ENCODE measurements at places on chromosomes 7 and 10. TPM values are rescaled to one million over a fixed set of nuclear protein-coding genes. Genes with fewer than 3 reads are reported as not detected.

DNA sequence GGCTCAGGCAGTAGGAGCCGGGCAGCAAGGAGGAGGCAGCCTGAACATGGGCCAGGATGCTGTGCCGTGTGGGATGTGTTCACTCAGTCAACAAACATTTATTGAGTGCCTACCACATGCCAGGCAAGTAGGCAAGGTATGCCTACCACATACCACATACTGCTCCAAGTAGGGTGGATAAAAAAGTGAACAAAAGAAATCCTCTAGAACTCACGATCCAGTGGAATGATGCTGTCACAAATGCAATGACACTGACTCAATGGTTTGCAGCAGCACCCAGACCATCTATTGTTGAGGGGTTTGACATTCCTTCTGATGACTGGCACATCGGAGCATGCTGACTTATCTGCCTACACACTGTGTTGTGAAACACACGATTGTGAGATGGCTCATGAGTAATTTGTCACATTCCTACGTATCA, 413.5 kb downstream of the NRG3 start:
- no peak overlapping the region for H3K27ac ChIP-seq
- no peak for DNase-seq
- H3K4me1 ChIP-seq: no peaks in the 10 kb centered on the region

STOX1 gene
- total RNA-seq: 0.74 TPM

DNA sequence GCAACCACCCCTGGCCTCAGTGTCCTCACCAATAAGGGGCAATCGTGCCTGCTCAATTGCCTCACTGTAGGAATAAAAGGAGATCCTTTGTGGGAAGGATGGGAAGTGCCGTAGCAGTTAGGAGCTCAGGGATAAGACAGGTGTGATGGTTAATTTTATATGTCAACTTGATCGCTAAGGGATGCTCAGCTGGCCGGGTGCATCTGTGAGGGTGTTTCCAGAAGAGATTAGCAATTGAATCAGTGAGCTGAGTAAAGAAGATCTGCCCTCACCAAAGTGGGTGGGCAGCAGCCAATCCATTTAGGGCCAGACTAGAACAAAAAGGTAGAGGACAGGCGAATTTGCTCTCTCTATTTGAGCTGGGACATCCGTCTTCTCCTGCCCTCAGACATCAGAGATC, 46.3 kb downstream of the BUB3 start:
- H3K4me3 ChIP-seq: no peak overlapping the region
- no peak for DNase-seq
- no peaks in the 10 kb centered on the region for H3K27me3 ChIP-seq
- H3K27ac ChIP-seq: no peak overlapping the region
- peaks cover 9% of the 10 kb centered on the region for H3K4me1 ChIP-seq
- H3K36me3 ChIP-seq: peaks cover 12% of the 10 kb centered on the region

GRID1 gene
- not detected for total RNA-seq

GRCh38 chr7:33601884-33602283, 303.5 kb upstream of the BMPER start:
- no peaks in the 10 kb centered on the region for H3K4me1 ChIP-seq
- no peaks in the 10 kb centered on the region for H3K27me3 ChIP-seq
- H3K27ac ChIP-seq: no peak overlapping the region
- peaks cover 13% of the 10 kb centered on the region for H3K36me3 ChIP-seq

FAM13C gene
- not detected for total RNA-seq

DNA sequence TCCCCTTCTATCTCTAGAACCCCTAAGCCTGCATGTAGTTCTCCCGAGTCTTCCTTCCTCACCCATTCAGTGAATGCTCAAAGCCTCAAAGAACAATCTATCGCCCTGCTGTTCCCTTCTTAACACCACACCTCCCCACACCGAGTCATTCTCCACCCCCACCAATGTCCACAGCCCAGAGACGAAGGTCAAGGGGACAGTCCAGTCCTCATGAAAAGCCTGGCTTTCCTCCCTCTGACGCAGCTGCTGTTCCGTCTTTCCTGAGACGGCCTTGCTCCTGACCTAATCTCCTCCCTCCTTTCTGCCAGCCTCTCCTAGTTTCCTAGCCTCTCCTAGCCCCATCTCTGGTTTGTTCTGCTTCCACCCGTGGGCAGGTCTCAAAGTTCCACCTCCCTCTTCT, 9.2 kb downstream of the MOSPD3 start:
- H3K27me3 ChIP-seq: no peaks in the 10 kb centered on the region
- H3K27ac ChIP-seq: no peak overlapping the region
- DNase-seq: no peak
- peaks cover 2% of the 10 kb centered on the region for H3K36me3 ChIP-seq
- no peak overlapping the region for H3K4me3 ChIP-seq

SPAM1 gene
- not detected for total RNA-seq

SYCE1 gene
- total RNA-seq: 0.66 TPM

EPHA1 gene
- total RNA-seq: 2.8 TPM

ZRANB1 gene
- total RNA-seq: 8.4 TPM

MMD2 gene
- total RNA-seq: not detected

- no peak overlapping the region for H3K4me3 ChIP-seq
- peaks cover 5% of the 10 kb centered on the region for H3K27me3 ChIP-seq
- DNase-seq: no peak
- H3K27ac ChIP-seq: no peak overlapping the region
- H3K4me1 ChIP-seq: peaks cover 17% of the 10 kb centered on the region
- H3K36me3 ChIP-seq: no peaks in the 10 kb centered on the region
Measured at GRCh38 chr10:33160151-33160550, 174.3 kb downstream of the NRP1 start.

CUZD1 gene
- total RNA-seq: 1.7 TPM

DNA sequence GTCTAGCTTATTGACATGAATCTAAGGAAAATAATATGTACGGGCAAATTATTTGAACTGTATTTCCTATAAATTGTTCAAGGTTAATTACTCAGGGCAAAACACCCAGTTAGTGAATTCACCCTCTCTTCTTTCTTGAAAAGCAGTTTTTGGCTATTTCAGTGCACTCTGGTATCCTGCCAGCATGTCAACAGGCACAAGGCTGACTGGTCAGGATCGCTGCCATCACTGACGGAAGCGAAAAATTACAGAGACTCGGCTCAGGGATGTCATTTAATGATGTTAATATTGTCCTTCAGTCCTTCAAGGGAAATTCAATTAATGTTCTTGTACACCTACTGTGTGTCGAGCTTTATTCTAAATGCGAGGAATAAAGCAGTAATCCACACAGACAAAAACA, 28.3 kb upstream of the OLAH start:
- H3K27me3 ChIP-seq: no peaks in the 10 kb centered on the region
- H3K36me3 ChIP-seq: no peaks in the 10 kb centered on the region
- no peaks in the 10 kb centered on the region for H3K4me1 ChIP-seq
- H3K27ac ChIP-seq: no peak overlapping the region
- DNase-seq: no peak
- H3K4me3 ChIP-seq: no peak overlapping the region

DNA sequence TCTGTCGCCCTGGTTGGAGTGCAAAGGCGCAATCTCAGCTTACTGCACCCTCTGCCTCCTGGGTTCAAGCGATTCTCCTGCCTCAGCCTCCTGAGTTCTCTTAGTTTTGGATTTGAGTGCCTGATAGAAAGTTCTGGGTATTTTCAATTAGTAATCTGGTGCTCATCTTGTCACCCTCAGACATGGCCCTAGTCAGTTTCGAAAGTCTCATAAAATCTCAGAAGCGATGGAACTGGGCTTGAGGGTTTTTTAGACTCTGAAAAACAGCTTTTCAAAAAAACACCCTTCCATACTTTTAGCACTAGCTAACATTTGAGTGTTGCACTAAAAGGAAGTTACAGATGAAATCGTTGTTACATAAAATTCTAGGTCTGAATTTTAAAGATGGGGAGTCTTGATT, 9.4 kb upstream of the PIP4K2A start:
- peaks cover 21% of the 10 kb centered on the region for H3K4me1 ChIP-seq
- H3K4me3 ChIP-seq: no peak overlapping the region
- no peak overlapping the region for H3K27ac ChIP-seq
- H3K27me3 ChIP-seq: no peaks in the 10 kb centered on the region
- H3K36me3 ChIP-seq: no peaks in the 10 kb centered on the region

DNA sequence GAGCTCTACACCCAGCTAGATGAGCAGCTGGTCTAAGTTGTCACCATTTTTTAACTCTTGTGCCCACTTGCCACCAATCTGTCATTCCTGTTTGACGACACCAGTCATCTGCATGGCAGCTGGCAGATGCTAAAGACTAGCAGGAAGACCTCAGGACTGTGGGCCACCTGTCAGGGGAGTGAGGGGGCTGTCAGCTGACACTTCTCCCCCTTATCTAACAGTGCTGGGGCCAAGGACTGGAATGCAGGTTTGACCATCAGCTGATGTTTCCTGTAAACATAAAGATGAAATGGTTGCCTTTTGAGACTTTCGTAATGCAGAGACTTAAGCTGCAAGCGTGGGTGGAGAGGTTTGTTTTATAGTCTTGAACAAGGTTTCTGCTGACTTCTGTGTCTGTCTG, 93.5 kb downstream of the WNT2 start:
- no peaks in the 10 kb centered on the region for H3K4me1 ChIP-seq
- no peak overlapping the region for H3K4me3 ChIP-seq
- DNase-seq: no peak
- H3K27me3 ChIP-seq: no peaks in the 10 kb centered on the region

DNA sequence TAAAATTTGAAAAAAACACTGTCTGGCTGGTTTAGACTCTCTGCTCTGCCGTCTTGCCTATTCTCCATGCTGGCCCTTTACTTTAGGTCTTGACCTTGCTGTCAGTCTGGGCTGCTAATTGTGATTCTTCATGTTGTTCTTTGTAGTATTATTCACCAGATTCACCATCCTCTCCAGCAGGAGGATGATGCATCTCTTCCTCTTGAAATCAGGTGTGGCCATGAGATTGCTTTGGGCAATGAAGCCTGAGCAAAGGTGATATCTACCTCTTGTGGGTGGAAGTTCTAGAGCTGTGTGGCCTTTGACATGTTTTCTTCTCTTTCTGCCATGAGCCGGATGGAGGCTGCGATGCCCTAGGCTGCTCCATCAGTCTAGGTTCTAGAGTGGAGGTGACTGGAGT, 51.3 kb upstream of the ITPRID1 start:
- DNase-seq: no peak
- peaks cover 4% of the 10 kb centered on the region for H3K27me3 ChIP-seq
- H3K27ac ChIP-seq: no peak overlapping the region
- no peak overlapping the region for H3K4me3 ChIP-seq
- no peaks in the 10 kb centered on the region for H3K4me1 ChIP-seq
- no peaks in the 10 kb centered on the region for H3K36me3 ChIP-seq

DNA sequence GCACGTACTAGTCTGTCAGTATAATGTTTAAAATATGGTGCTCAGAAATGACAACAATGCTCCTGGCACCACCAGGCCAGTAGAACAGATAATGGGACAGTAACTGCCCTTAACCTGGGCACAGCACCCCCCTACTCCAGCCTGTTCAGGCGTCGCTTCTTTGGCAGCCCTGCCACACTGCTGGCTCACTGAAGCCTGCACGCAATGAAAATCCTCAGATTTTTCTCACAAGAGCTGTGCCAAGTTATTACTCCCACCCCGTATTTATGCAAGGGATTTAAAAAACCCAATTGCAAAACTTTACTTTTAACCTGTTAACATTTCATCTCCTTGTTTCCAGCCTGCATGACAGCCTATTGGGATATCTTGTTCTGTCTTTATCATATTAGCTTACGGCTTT, 56.6 kb upstream of the LAMB1 start:
- no peak for DNase-seq
- H3K36me3 ChIP-seq: no peaks in the 10 kb centered on the region
- no peak overlapping the region for H3K4me3 ChIP-seq
- H3K27ac ChIP-seq: no peak overlapping the region
- peaks cover 9% of the 10 kb centered on the region for H3K27me3 ChIP-seq
- H3K4me1 ChIP-seq: no peaks in the 10 kb centered on the region

GRCh38 chr10:73850863-73851461, 23.4 kb downstream of the CAMK2G start:
- peaks cover 15% of the 10 kb centered on the region for H3K36me3 ChIP-seq
- no peak for DNase-seq

HOXA1 gene
- total RNA-seq: 0.14 TPM

DNA sequence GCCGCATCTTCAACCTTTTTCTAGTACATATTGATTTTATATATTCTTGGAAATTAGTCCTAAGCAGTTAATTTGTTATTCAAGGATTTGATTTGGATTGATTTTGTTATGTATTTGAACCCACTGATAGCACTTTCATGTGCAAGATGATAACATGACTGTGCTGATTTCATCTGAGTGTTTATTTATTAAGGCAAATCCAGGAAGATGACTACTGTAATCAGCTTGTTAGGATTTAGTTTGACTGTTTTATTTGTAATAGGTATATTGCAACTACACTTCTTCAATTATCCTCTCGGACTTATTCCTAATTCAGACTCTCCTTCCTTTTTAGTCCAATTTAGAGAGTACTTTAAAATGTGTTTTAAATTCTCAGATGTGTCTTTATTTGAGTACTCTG, 75.1 kb upstream of the PRKG1 start:
- H3K4me3 ChIP-seq: no peak overlapping the region
- H3K36me3 ChIP-seq: no peaks in the 10 kb centered on the region
- no peak overlapping the region for H3K27ac ChIP-seq
- H3K4me1 ChIP-seq: no peaks in the 10 kb centered on the region
- H3K27me3 ChIP-seq: peaks cover 12% of the 10 kb centered on the region

- peaks cover 41% of the 10 kb centered on the region for H3K27me3 ChIP-seq
- H3K36me3 ChIP-seq: no peaks in the 10 kb centered on the region
- DNase-seq: no peak
- peaks cover 13% of the 10 kb centered on the region for H3K4me1 ChIP-seq
- H3K27ac ChIP-seq: no peak overlapping the region
Measured at GRCh38 chr7:11831156-11831735, 752 bp downstream of the THSD7A start.

CREB5 gene
- total RNA-seq: 0.61 TPM

DNA sequence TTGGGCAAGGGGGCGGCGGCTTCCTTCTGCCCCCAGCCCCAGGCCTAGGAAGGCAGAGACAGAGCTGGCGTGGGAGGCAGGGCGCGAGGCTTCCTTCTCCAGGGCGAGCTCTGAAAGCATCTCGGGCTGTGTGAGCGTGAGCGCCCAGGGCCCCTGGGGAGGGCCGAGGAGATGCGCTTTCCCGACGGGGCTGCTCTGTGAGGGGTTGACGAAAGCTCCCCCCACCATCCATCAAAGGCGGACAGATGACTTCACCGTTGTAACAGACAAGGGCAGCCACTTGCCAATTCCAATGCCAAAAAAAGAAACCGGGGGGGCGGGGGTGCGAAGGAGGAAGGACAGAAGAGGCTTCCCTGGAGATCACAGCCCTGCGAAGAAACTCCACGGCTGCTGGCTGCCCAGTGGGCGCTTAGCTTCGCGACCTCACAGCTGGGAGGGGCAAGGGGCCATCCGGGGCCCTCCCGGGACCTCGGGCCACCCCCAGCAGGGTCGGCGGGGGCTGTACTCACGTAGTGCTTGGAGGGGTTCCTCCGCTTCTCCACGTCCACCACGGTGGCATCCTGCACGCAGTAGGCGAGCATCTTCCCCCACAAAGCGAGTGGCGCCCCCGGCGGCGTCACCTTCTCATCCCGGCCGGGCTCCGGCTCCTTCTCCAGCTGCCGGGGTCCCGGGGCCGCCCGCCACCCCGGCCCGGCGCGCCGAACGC, 537 bp downstream of the SH3PXD2A start:
- peaks cover 10% of the 10 kb centered on the region for H3K4me1 ChIP-seq
- DNase-seq: peak; percentile 48
- H3K27me3 ChIP-seq: peaks cover 31% of the 10 kb centered on the region
- H3K27ac ChIP-seq: peak overlapping the region; percentile 24

- H3K27ac ChIP-seq: no peak overlapping the region
- peaks cover 2% of the 10 kb centered on the region for H3K4me1 ChIP-seq
- no peak for DNase-seq
- no peaks in the 10 kb centered on the region for H3K36me3 ChIP-seq
Measured at GRCh38 chr10:77028042-77028441, 609.6 kb downstream of the KCNMA1 start.
